ENCODE measurements at places on chromosomes 3 and 15. TPM values are rescaled to one million over a fixed set of nuclear protein-coding genes. Genes with fewer than 3 reads are reported as not detected.

TF gene
- 1.9 TPM for total RNA-seq

FSTL1 gene
- 53.5 TPM for total RNA-seq

DNA sequence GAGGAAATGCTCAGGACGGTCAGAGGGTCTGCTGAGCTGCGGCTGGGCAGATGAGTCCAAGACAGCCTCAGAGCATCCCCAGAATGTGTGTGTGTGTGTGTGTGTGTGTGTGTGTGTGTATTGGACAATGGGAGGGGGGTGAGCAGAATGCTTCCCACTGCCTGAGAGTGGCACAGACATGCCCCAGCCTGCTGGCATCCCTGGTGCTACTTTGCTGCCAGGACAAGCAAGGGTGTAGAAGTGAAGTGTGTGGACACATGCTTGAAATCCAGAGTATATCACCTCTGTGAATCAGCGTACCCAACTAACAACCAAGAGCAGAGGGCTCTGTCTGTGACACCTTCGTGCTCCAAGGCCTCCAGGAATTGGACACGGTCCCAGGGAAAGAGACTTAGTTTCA, 76.3 kb downstream of the SLC9A9 start:
- H3K27ac ChIP-seq: no peak overlapping the region
- DNase-seq: no peak
- H3K36me3 ChIP-seq: no peaks in the 10 kb centered on the region
- H3K27me3 ChIP-seq: no peaks in the 10 kb centered on the region
- H3K4me1 ChIP-seq: no peaks in the 10 kb centered on the region

GRCh38 chr3:143827425-143827824, 20.8 kb downstream of the SLC9A9 start:
- no peaks in the 10 kb centered on the region for H3K27me3 ChIP-seq
- H3K4me3 ChIP-seq: no peak overlapping the region
- DNase-seq: no peak
- no peaks in the 10 kb centered on the region for H3K4me1 ChIP-seq
- H3K36me3 ChIP-seq: no peaks in the 10 kb centered on the region

- no peaks in the 10 kb centered on the region for H3K27me3 ChIP-seq
- H3K27ac ChIP-seq: no peak overlapping the region
- H3K36me3 ChIP-seq: no peaks in the 10 kb centered on the region
- no peak overlapping the region for H3K4me3 ChIP-seq
These were observed 70.5 kb downstream of the LRTM1 start for GRCh38 chr3:54857343-54857742.

- DNase-seq: no peak
- no peak overlapping the region for H3K27ac ChIP-seq
- H3K4me3 ChIP-seq: no peak overlapping the region
- no peaks in the 10 kb centered on the region for H3K27me3 ChIP-seq
- no peaks in the 10 kb centered on the region for H3K36me3 ChIP-seq
- H3K4me1 ChIP-seq: no peaks in the 10 kb centered on the region
These were observed 1375.4 kb downstream of the NSUN3 start for GRCh38 chr3:95438274-95438673.

DNA sequence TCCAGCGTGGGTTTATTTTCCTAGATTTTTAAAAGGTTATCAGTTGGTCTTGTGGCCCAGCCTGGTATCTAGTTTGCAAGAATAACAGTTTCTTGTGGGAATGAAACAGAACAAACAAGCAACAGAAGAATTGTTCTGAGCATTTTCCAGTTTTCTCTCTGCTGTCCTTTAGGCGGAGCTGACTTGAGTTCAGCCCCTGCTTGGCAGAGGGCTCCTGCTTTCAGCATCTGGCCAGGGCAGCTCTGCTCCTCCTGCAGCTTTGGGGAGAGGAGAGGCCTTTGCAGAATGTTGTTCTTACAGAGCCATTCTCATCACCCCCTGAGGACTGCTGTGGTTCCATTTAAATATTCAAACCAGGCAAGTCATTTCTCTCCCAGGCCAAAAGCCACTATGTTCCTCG, 117.7 kb downstream of the ALDH1A2 start:
- no peak overlapping the region for H3K27ac ChIP-seq
- no peaks in the 10 kb centered on the region for H3K27me3 ChIP-seq
- DNase-seq: no peak
- no peaks in the 10 kb centered on the region for H3K36me3 ChIP-seq
- H3K4me3 ChIP-seq: no peak overlapping the region

DNA sequence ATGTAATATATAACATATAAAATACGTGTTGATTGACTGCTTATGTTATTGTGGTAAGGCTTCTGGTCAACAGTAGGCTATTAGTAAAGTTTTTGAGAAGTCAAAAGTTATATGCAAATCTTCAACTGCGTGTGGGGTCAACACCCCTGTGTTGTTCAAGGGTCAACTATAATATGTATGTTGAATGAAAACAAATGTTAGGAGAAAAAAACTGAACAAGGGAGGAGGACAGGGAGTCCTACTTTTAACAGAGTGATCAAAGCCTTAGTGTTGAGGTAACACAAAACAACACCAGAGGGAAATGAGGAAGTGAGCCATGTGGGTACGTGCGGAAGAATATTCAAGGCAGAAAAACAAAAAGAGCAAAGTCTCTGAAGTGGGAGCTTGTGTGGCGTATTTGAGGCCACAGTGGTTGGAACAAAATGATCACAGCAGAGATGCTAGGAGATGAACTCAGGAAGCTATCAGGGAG, 62.5 kb downstream of the SFMBT1 start:
- H3K4me3 ChIP-seq: no peak overlapping the region
- peaks cover 17% of the 10 kb centered on the region for H3K4me1 ChIP-seq
- peak overlapping the region; percentile 81 for H3K27ac ChIP-seq
- DNase-seq: peak; percentile 75

DNA sequence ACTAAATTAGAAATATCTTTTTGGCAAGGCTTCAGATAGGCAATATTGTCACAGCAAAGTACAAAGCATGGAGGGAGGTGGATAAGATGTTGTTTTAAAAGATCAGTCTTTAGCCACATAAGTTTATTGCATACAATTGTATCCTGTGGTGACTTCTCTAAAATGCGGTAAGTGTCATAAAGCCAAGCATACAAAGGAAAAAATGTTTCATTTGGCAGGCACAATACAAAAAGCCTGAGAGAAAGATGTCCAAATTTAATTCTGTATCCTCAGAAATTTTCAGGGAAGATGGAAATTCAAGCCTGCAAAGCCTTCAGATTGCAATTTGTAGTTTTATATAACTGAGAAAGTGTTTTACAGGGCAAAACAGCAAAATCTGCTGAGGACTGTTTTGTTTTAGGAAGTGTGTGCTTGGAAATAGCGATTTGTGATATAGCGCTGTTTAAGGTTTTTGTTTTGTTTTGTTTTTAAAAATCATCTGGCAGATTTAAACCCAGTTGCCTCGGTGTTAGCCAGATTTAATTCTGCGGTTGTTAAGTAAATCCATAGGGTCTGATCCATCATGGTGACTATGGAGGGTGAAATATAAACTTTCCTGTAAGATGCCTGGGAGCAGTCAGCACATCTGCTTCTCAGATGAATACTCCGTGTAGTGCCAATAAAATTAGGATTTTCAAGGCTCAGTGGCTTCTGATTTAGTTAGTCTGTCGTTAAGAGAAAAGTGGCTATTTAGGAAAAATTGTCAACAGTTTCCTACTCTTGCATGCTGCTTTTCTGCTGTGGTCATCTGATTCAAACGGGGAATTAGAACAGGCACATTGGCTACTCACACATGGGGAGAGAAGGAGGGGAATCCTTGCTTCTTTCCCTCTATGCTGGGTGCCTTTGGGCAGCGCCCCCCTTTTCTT, 8.0 kb downstream of the KAT2B start:
- peaks cover 34% of the 10 kb centered on the region for H3K4me1 ChIP-seq
- H3K36me3 ChIP-seq: no peaks in the 10 kb centered on the region
- H3K27me3 ChIP-seq: no peaks in the 10 kb centered on the region
- DNase-seq: no peak

Data from thymus (tissue), 14 donors.